ENCODE measurements at places on chromosomes 1 and 21.
A peak's percentile ranks its signal among the peaks of the same experiment; 100 is the strongest.

- DNase-seq: no peak
These were observed 14.6 kb upstream of the WNT4 start for GRCh38 chr1:22157359-22157966.

GRCh38 chr1:14500041-14500440, 98.4 kb upstream of the KAZN start:
- DNase-seq: no peak

- DNase-seq: no peak
These were observed 6.1 kb downstream of the C1orf167 start for GRCh38 chr1:11767922-11768704.

DNA sequence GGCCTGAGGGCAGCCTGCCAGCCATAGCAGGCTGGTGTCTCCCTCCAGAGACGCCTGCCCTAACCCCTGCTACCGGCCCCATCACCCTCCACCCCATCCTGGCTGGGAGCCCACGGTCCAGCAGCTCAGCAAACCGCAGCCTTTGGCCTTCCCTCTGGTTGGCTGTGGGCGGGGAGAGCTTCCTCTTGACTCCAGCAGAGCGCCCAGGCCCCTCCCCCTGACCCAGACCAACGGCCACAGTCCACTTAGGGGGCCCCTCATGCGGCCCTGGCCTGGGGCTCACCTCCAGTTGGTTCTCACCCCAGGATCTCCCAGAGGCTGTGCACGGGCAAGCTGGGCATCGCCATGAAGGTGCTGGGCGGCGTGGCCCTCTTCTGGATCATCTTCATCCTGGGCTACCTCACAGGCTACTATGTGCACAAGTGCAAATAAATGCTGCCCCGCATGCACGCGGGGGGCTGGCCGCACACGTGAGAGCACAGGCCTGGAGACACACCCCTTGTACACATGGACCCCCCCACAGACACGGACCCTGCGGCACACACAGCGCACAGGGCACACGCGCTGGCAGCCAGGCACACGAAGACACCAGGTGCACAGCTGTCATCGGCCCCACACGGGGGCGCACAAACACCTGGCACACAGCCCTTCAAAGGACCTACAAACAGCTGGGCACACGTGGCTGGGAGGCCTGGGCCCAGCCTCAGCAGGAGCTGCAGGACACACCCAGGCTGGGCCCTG, 3.1 kb downstream of the SMIM1 start:
- peak; percentile 44 for DNase-seq

- DNase-seq: peak; percentile 66
These were observed at the start of gene AGO4 for GRCh38 chr1:35807614-35808449. AGO4 (plus strand) TSS chr1:35808016; CDS start chr1:35808417, 401 bp downstream.

GRCh38 chr1:221439008-221439746, 302.7 kb downstream of the DUSP10 start:
- DNase-seq: peak; percentile 99

DNA sequence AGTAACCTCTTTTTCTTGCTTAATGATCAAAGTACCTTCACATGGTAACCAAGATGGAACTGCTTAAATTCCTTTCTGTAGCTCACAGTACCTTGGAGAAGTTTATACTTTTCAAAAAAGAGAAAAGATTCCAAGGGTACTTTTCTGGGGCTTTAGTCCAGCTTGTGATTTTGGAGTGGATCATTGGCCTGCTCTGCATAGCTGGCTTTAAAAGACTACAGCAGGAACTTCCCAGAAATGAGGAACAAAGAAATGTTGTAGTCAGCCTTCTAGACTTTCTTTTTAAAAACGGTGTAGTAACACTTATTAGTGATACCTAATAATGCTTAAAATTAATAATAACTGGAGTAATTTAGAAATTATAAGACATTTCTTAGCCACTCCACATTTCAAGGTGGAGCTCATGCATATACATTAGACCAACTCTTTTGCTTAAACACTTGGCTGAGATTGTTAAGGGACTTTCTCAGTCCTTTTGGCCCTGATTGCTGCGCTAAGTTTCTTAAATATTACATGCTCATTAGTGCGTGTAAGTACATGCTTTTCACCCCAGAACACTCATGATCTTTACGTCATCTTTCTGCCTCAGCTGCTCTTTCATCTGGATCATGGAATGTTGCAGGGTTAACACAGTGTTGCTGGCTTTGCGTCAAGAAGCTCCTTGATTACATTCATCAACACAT, 57.3 kb downstream of the SDCCAG8 start:
- DNase-seq: no peak

GRCh38 chr1:111241797-111242196, 14.3 kb downstream of the CHI3L2 start:
- DNase-seq: peak; percentile 20

DNA sequence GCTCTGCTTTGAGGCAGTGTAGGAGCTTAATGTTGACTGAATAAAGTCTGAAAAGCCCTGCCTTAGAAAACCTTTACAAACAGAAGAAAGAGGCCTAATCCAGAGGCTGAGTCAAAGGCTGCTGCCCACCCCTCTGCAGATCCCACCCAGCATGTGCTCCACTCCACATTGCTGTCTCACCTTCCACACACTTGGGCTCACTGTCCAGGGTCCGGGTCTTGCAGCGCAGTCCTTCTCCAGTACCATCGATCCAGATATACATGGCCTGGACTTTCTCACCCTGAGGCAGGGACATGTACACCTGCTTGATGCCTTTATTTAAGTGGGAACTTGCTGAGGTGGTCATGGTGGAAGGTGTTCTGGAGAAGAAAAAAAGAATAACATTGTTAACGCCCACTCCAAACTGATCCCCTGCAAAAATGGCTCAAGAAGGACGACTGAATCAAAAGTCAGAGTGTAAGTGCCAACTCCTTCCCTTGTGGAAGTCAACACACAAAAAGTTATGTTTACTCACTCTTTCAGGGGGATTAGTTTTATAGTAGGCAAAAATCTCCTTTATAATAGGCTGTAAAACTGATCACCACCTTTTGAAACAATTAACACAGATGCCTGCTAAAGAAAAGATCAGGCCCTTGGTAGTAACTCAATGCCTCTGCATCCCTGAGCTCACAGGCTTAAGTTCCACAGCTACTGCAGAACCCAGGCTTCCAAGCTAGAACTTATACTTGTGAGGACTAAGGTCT, 3.0 kb downstream of the GLUL start:
- no peak for DNase-seq

GRCh38 chr1:35499652-35500176, 57.5 kb downstream of the KIAA0319L start:
- no peak for DNase-seq

DNA sequence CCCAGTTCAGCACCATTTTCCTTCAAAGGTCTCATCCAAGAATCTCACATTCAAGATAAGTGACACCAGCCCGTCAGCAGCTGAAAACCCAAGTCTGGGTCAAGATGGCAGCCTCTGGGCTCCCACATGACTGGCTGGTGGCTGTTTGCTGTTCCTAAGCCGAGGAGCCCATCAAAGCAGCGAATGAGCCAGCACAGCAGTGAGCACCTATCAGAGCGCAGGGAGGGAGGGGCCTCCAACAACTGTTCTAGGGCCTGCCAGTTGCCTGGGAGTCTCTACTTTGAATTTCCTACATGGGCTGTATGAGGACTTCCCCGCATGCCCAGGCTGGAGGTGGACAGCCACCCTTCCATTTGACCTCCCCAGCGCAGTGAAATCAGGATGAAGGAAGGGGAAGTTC, 102.7 kb downstream of the ADARB1 start:
- no peak for DNase-seq

- no peak for DNase-seq
These were observed 430 bp downstream of the BTG2 start for GRCh38 chr1:203305809-203306088.

DNA sequence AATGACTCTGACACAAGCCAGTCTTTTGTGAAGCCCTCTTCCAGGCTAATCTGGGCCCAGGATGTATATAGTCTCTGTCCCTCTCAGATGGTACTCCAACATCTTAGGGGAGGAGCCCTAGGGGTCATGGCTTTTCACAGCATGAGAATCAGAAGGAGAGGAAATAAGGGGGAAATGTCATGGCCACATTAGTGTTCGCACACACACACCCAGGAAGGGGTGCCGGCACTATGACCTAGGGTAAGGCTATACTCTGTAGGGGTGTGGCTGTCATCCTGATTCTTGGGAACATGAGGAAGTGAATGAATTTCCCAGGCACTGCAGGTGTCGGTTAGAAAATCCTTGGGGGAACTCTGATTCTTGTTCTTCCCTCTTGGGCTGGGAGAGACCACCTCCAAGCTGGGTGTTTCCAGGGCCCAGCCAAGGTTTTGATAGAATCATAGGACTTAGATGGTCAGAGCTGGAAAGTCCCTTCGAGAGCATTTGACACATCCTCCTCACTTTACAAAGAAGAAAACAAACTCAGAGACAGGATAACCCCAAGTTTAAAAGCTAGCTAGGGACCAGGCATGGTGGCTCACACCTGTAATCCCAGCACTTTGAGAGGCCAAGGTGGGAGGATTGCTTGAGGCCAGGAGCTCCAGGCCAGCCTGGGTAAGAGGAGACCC, 22.0 kb downstream of the GFI1 start:
- DNase-seq: no peak

DNA sequence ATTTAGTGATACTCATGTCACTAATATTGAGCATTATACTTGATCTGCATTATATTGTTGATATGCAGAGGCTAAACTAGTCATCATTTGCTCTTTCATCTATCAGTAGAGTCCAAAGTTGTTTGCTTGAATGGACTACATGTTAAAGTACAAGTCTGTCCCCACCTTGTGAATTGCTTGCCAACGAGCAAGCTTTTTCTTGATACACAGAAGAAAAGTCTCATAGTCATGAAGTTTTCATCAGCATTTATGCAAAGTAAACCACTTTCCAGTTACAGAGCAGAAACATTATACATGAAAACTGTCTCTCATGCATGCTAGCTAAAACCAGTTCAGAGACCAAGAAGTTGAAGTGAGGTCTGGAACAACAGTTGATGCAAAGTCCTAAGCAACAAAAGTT, 13.0 kb downstream of the SFPQ start:
- DNase-seq: no peak

DNA sequence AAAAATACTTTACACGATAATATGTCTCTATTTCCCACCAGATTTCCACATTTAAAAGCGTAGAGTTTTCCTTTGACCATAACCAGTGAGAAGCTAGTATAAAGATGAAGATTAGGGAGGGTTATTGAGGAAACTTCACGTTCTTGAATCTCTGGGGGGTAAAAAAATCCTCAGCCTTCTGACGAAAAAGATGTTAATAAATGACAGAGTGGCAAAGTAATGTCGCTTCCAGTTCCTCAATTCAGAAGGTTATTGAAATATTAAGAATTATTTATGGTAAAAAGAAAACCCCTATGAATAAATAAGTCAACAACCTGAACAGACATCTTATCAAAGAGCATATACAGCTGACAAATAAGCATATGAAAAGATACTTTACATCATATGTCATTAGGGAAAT, 241.0 kb downstream of the GPATCH2 start:
- DNase-seq: no peak

DNA sequence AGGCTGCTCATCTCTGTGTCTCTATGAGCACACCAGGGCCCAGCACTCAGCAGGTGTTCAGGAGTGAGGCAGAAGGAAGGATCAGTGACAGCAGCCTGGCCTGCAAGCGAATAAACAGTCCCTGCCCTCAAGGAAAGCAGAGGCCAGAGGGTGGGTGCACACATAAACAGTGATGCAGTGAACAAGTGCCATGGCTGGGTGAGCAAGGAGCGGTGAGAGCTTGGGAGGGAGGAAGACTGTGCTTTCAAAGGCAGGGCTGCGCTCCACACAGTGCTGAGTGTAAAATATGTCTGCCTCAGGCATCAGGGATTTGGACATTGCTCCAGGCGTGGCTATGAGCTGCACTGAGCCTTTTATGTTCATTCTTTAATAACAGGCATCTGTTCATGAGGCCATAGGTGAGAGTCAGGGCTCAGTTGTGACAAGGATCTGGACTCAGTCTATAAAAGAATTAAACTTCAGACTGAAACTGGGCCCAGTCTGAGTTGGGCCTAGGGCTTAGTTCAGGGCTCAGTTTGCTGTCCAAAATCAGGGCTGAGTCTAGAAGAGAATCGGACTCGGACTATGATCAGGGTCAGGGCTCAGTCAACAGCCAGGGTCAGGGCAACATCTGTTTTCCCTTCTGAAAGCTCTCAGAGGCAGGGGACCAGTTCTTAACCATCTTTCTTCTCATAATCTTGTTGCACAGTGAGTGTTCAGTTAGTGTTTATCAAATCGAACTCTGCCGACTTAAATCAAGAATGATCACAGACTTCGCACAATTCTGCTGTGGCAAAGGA, 213.7 kb downstream of the FOXD2 start:
- no peak for DNase-seq

DNA sequence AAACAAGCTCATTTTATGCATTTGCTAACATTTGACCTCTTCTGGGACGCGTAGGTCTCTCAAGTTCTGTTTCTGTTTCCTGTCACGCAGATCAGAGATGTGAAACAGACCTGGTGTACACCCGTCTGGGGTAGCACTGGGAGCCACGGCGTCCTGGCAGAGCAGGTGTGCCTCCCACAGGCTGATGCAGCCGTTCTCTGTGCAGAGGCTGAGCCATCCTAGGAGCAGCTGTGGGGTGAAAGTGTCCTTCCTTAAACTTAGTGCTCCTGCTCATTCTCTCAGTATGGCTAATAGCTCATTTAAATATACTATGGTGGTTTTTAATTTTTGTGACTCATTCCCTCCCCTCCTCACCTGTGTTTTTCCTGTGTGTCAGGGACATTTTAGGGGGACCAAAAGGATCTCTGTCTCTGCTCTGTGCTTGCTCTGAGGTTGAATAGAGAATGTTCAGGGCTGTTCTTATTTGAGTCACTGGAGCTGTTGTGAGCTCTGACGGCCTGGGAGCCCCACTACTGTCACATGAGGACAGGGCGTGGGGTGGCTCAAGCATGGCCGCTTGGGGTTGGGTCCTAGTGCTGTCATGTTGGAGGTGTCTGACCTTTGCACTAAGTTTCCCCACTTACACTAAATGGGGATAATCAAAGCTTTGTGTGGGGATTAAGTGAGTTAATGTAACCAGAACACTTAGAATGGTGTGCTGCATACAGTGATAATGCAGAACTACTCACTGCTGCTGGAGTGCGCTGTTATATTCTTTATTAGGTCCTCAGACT, 43.0 kb downstream of the GALNT2 start:
- DNase-seq: no peak

- no peak for DNase-seq
These were observed 3.0 kb upstream of the ATP1B1 start for GRCh38 chr1:169103480-169103893.

GRCh38 chr1:41560931-41561330, 76.4 kb upstream of the EDN2 start:
- DNase-seq: no peak

- DNase-seq: no peak
These were observed 3.7 kb downstream of the ELF3 start for GRCh38 chr1:202014060-202014459.
